ENCODE measurements at places on chromosomes 12 and 14. TPM values are rescaled to one million over a fixed set of nuclear protein-coding genes. Genes with fewer than 3 reads are reported as not detected.

LRRK2 gene
- 0.21 TPM for total RNA-seq

PPP4R3A gene
- total RNA-seq: 92.4 TPM

GALNT16 gene
- total RNA-seq: not detected

FGF6 gene
- not detected for total RNA-seq
